PC-9 (cell line): ENCODE measurements at places on chromosomes 3 and 15. TPM values are rescaled to one million over a fixed set of nuclear protein-coding genes. Genes with fewer than 3 reads are reported as not detected.

DNA sequence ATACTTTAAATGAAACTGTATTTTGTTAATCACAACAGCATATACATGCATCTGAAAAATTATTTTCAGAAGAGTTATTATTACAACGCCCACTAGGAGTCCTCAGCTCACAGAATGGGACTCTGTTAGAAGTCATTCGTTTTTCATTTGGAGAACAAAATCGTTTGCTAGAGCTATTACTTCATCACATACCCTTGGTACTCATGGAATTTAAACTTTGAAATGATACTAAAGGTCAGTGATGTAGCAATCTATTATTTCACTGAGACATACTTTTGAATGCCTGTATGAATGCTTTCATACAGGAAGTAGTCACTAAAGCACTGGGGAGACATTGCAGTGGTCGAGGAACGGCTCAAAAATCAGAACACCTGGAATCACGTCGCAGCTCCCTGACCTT lies 198.1 kb downstream of the MBNL1 start:
- peak; percentile 42 for DNase-seq

DNA sequence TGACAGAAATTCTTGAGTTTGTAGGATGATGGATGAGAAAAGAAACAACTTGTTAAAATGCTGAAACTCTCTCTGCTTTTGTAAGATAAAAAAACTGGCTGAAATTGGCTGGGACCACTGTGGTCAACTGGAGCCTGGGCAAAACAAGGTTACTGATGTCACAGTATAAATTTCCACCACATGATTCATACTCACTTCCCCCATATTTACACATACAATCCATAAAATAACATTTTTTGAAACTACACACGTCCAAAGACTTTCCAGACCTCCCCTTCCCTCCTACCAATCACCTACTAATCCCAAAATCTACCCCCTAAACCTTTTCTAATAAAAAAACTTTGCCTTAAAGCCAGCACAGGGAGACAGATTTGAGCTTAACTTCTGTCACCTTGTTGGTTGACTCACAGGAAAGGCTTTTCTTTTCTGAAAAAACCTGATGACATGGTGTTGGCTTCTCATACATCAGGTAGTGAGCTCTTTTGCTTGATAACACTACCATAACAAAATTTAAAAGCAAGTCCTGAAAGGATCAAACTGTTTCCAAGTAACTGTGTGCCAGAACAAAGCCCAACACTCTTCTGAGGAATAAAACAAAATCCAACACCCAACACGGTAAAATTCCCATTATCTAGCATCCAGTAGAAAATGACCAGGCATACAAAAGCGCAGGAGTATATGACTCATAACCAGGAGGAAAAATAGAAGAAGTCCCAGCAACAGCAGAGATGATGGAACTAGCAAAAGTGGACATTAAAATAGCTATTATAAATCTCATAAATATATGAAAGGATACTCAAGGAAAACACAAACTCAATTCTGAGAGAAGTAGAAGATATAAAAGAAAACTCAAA lies 87.3 kb upstream of the SNRK start:
- no peak for DNase-seq

DNA sequence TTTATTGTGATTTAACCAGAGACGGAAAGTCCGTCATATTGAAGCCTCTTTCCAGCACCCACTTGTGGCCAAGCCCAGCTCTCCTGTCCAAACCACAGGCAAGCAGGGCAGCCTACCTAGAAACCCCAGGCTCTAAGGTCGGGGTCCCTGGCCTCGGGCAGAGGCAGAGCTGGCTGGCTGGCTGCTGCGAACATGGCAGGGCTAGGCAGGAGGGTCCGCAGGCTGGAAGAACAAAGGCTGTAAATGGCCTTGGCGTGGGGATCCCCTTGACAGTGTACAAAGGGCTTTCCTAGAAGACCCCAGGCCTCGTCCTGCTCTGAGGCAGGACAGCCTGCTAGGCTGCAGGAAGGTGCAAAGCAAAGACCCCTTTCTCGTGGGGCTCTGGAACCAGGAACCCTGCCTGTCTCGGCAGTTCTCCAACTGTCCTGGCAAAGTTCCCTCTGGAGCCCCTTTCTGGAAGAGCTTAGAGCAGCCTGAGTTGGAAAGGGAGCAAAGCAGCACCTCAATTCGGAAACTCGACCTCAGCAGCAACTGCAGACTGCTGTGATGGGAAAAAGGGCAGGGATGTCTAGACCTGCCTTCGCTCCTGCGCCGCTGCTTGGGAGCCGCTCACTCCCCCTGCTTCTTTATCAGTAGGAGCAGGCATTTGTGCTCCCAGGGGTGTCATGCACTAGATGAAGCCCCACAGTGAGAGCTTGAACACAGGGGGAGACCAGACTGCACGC lies 8.5 kb downstream of the CALML4 start:
- DNase-seq = no peak

DNA sequence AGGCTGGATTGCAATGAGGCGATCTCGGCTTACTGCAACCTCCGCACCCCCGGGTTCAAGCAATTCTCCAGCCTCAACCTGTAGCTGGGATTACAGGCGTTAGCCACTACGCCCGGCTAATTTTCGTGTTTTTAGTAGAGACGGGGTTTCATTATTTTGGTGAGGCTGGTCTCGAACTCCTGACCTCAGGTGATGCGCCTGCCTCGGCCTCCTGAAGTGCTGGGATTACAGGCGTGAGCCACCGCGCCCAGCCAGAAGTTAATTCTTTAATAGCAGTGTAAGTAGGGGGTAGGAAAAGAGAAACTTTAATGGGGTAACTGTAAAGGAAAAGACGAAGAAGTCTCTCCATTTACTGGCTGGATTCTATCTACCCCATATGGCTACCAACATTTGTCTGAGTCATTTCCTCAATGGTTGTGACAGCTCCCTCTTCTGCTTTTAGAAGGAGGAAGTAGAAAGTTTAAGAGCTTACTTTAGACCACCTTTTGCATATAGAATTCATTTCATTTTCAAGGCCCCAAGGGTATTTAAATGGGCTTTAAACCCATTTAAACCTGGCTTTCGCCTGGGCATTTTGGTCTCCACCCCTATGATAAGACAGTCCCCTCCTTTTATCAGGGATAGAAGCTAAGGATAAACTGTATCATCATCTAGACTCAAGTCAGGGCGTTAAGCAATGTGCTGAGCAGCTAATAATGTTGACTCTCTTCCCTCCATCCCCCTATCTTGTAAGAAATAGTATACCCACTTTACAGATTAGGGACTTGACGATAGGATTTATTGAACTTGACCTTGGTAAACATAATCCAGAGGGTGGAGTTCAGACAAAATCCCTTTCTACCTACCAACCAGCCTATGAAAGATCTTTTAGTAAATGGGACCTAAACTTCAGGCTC lies 1.1 kb upstream of the CDV3 start:
- no peak for DNase-seq

DNA sequence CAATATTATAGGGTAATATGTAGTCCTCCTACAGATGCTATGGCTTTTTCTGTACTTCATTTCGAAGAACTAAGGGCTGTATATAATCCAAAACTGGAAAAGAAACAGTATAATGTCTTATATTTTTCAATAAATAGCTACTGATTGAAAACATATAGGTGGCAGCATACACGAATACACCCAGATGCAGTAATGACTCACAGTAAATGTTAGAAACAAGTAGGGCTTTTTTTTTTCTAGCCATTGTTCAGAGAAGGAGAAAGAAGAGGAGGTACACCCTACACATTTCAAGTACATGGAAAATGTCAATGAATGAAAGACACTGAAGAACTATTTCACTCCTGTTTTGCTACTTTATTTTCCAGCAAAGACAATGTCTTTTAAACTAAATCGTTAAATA lies 9.4 kb downstream of the DAZL start:
- DNase-seq = no peak

DNA sequence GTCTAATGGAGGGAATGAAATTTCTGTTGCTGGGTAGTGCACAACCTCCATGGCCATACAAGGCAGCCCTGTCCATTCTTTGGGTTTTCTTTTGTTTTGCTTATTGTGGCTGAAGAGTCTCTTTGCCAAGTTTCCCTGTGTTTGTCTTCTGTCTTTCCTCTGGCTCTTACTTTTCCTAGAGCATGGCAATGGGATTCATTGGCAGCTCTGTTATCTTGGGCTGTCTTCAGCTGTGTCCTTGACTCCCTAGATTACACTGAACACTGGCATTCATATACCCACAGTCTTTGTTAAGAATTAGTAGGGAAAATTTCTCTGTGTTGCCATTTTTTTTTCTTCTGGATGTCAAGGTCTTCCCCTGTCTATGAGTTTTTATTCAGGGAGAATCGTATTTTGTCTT lies 16.1 kb upstream of the DCBLD2 start:
- DNase-seq = no peak

GRCh38 chr3:180881065-180881801 lies 31.2 kb upstream of the FXR1 start:
- no peak for DNase-seq

- DNase-seq = no peak
Measured at GRCh38 chr3:23944007-23944783, 891 bp upstream of the NR1D2 start.

DNA sequence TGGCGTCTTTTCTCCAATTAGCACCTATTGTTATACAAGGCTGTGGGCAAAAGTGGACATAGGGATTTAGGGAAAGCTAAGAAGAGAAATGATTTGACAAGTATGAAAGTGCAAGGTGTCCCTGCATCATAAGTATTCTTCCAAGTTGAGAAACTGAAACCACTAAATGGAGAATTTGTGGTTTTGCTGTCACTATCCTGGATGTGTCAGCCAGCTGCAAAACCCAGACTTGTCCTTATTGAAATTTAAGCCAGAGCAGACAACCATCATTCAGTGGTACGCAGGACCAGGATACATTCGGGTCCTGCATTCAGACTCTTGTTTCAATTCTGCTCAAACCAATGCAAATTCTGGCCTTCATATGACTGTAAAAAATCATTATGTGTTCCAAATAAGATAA lies 384.8 kb upstream of the TGFBR2 start:
- no peak for DNase-seq

DNA sequence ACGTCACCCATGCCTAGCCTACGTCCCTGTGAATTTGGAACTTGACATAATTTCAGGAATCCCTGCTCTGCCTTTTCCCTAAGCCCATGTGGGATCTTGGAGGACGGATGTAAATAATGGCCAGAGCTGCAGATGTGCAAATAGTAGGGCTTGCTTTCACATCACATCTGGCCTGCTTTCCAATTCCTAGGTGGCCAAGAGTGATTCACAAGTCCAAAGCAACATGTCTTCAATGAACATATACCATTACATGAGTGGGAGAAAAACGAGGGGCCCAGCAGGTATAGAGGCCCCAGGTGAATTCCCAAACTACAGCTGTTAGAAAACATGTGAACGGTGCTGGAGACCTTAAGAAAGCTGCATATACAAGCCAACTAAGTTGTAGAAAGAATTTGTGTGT lies 214.6 kb downstream of the MAGI1 start:
- no peak for DNase-seq

GRCh38 chr3:120196812-120197211 lies 88.2 kb downstream of the GPR156 start:
- no peak for DNase-seq

GRCh38 chr3:42005401-42005800 lies 43.5 kb upstream of the ULK4 start:
- DNase-seq = no peak

DNA sequence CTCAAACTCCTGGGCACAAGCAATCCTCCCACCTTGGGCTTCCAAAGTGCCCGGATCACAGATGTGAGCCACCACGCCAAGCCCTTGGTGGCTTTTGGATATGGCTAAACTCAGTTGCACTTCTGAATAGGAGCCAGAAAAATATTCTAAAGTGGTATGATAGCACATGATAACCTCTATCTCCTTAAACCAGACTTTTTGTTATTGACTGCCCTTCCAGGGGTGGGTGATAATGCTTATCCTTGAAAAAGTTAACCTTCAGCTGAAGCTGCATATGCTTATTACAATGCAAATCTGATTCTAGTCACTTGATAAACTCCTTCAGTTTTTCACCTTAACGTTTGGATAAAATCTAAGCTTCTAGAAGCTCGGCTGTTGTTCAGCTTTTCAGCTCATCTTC lies 6.3 kb downstream of the CCNB2 start:
- no peak for DNase-seq

- no peak for DNase-seq
Measured at GRCh38 chr15:92073044-92073785, 219.7 kb downstream of the SLCO3A1 start.

DNA sequence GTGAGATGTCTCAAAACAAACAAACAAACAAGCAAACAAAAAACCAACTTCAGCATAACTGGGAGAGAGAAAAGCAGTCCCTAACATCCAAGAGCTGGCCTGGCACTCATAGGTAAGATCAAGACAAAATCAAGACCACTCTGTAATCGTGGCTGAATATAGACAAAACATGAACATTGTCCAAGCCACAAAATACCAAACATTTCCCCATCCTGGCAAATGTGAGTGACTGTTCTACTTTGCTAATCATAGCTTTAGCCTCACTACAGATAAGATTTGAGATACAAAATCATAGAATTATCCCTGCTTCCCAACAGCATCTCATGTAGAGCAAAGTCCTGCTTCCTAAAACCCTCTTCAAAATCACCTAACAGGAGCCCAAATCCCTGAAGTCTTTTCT lies 116.7 kb upstream of the PRTG start:
- DNase-seq = no peak

DNA sequence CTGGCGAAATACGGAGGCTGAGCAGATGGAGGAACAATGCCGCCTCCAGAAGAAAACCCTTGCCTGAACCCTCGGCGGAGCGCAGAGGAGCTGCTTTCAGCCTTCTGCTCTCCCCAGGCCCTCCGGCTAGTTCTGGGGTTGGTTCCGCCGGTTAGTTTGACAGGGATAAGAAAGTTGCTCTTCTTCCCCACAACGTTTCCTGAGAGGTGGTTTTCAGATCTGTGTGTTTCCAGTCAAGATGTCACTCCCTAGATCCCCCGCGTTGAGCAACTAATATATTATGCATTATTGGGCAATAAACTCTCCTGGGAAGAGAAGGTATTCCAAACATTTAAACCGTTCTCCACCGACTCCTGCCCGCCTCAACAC lies 551 bp downstream of the NLGN1 start:
- no peak for DNase-seq

- DNase-seq = peak; percentile 81
Measured at GRCh38 chr3:105367406-105368213, 901 bp downstream of the ALCAM start.

DNA sequence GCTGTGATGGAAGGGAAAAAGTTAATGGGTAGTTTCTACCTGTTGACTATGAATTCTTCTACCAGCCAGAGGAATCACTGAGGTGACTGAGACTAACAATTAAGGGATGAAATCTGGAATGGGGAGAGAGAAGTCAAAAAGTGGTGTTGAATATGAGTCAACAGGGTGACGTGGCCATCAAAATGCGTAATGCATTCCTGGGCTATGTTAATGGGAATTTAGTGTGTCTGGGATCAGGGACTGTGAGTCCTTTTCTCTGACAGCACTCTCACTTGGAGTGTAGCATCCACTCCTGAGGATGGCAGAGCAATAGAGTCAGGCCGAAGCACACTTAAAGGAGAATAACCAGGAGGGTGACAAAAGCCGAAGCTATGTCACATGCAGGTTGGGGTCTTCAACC lies 60.4 kb downstream of the MESD start:
- DNase-seq = peak; percentile 33

Gene C2CD4B
- total RNA-seq = not detected in 2 replicates

Gene ARL6IP5
- total RNA-seq = 35.6 and 45.7 TPM in 2 replicates

Gene DAZL
- not detected in 2 replicates for total RNA-seq

Gene DPPA2
- total RNA-seq = not detected in 2 replicates

Gene CAMK2N2
- total RNA-seq = 2.2 and 2.6 TPM in 2 replicates

Gene PPARG
- 60.2 and 61.5 TPM in 2 replicates for total RNA-seq

Gene CFAP92
- total RNA-seq = 4.3 and 4.8 TPM in 2 replicates

Gene ALG3
- total RNA-seq = 81.1 and 95.1 TPM in 2 replicates

Gene CRABP1
- not detected in 2 replicates for total RNA-seq

Gene XYLB
- 2.4 and 4.2 TPM in 2 replicates for total RNA-seq

Gene EPHA3
- total RNA-seq = not detected in 2 replicates

Gene AMIGO3
- total RNA-seq = 1.0 TPM in 1 of 2 replicates, not detected in the other

Gene SRGAP3
- 12.9 and 17.5 TPM in 2 replicates for total RNA-seq

Gene SEMA3F
- 34.0 and 49.1 TPM in 2 replicates for total RNA-seq

Gene GMPS
- 116 and 139 TPM in 2 replicates for total RNA-seq

Gene CTSH
- total RNA-seq = 101 and 128 TPM in 2 replicates
